ENCODE measurements at places on chromosomes 11 and 22.

- DNase-seq: no peak
These were observed 16.3 kb upstream of the GPR83 start for GRCh38 chr11:94417386-94417987.

- DNase-seq: no peak
These were observed 6.7 kb upstream of the RAB3IL1 start for GRCh38 chr11:61924064-61924455.

DNA sequence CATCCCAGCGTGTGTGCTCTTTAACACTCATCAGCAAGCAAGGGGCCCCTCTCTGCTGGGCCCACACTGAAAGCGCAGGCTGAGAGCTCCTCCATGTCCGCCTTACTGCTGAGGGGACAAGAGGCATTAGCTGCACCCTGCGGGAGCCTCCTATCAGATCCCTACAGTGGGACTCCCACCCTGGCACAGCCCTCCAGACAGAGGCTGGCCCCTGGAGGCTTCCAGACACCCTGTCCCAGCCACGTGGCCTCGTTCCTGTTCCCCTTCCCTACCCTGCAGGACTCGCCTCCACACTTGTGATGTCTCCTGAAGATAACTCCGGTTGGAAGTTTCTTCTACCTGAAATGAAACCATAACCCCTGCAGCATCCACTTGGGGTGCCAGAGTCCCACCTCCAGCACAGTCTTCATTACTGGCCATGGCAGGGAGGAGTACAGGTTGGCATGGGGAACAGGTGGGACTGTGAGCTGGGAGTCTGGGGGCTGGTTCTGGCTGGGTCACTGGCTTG is 5.0 kb upstream of the SH3BP1 start:
- no peak for DNase-seq

DNA sequence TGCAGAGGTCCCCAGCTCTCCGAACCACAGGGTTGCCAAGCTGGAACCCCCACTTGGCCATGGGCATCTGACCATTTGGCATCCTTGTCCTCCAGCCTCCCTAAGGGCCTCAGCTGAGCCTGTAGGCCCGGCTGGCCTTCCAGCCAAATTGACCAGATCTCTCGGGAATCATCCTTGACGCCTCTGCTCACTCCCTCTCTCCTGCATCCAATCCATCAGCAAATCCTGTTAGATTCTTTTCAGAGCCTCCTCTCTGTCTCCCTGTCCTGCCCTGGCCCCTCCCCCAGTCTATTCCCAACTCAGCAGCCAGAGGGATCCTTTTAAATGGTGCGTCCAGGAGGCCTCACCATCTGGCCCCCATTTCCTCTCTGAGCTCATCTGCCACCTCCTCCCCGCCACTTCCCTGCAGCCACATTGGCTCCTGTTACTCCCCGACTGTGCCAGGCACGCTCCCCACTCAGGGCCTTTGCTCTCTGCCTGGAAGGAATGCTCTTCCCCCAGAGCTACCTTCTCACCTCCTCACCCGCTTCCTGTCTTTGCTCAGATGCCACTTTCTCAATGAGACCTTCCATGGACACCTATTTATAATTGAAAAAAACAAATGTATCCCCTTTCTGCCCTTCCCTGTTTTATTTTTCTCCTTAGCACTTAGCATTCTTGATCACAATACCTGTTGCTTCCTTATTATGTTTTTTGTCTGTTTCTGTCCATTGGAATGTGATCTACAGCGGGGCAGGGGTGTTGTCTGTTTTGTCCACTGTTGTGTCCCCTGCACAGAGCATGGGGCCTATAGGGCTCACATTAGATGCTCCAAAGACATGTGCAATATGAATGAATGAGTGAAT is 78.1 kb downstream of the NFAM1 start:
- DNase-seq: peak; percentile 56

- DNase-seq: no peak
These were observed 289.2 kb downstream of the MN1 start for GRCh38 chr22:27512283-27512761.

DNA sequence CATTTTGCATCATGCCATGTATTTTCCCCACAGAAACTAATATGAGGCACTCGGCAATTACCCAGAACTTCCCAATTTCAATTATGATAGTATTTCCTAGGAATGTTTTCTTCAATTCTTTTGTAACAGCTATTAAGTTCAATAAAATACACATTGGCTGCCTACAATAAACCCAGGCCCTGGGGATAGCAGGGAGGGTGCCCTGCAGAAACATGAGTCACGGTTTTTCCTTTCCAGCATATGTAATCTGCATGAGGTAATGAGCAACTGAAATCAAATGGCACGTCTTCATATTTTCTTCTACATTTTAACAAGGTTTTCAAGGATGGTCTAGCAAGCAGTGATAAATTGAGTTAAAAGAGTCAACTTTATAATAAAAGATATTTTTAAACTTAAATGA is 32.0 kb downstream of the GUCY1A2 start:
- no peak for DNase-seq

DNA sequence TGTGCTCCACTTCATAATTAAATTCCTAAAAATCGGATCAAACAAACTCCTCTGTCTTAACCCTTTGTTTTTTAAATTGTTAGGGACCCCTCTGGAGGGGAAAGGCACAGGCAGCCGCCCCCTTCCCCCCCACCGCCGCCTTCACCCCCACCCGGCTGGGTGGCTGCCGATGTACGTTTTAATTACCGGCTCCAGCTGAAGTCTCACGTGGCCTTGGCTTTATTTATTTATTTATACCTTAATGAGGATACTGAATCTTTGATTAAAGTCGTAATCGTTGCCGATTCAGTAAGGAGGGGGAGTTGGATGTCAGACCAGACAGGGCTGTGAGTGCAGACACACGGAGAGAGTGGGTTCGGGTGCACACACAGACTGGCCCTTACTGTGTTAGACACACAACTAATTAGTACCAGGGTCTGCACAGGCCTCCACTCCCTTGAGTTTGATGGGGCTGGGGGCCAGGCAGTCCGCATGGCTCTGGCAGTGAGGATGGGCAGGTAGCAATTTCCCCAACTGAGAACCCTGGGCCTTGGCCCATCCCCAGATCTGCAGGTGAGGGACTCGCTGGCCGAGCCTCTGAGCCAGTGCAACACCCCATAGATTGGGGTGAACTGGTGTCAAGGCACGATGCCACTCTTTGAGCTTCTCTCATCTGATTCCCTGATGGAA is 51.3 kb upstream of the NNMT start:
- no peak for DNase-seq

- no peak for DNase-seq
These were observed 185.7 kb downstream of the BLID start for GRCh38 chr11:121930004-121930965.

- no peak for DNase-seq
These were observed 9.4 kb upstream of the SYT12 start for GRCh38 chr11:67013511-67014045.

GRCh38 chr22:40723396-40723933 is 44.2 kb downstream of the MCHR1 start:
- DNase-seq: peak; percentile 24

GRCh38 chr11:11931461-11932055 is 76.9 kb downstream of the DKK3 start:
- DNase-seq: no peak

DNA sequence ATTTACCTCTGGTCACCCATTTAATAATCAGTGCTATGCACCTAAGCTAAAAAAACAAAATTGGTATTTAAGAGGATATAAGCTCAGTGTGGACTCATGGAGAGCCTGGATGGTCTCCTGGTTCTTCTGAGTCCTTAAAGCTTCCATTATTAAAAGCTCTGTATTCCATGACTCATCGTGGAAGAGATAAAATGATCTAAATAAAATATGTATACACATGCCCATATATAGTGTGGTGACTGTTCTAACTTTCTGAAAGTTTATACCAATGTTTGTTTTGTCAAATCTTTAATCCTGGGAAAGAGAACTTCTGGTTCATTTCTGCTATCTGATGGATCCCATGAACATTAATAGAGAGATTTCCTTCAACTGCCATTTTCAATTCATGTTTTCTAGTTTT is 375.9 kb downstream of the GUCY1A2 start:
- no peak for DNase-seq

DNA sequence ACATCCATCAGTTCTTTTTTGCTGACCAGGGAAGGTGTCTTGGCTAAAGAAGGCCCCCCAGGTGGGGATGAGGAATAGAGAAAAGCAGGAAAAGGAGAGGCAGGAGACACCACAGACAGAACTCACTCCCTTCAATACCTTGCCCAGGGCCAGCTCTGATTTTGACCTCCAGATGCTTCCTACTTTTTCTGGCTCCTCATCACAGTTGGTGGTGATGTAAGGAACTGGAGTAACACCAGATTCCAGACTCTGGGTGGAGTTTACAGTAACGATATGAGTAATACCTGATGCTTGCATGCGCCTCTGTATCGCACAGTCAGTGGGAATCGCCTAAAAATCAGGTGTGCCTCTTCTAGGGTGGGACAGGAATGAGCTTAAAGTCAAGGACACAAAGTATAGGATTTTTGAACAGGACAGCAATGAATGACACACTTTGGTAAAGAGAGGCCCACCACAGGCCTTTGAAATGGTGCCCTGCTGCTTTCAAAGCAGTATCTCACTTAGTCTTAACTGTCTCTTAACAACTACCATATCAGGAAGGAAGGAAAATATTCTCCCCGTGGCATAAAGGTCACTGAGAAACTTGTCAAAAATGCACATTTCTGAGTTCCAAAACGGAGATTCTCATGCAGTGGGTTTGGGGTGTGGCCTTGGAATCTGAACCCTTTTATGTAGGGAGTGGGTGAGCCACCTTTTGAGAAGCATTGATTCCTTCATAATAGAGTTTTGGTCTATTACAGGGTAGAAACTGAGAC is 140.8 kb downstream of the SNX19 start:
- no peak for DNase-seq

GRCh38 chr22:37515901-37516300 is 3.3 kb downstream of the CARD10 start:
- DNase-seq: no peak

GRCh38 chr11:10091314-10092045 is 202.5 kb downstream of the SBF2 start:
- no peak for DNase-seq

DNA sequence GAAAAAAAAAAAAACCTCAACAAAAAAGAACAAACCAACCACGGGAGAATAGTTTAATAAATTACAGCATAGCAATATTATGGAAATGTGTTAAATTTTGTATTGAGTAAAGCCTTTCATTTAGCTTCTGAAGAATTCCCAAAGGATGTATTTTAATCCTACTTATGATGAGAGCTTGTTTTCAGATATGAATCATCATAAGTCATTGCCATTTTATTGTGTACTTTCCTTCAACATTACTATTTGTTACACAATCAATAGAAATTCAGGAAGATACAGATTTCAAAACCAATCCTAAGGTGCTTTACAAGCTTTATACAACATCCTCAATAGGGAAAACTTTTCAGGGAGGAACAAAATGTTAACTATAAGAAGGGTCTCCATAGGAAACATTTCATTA is 200.6 kb upstream of the CTSC start:
- no peak for DNase-seq

DNA sequence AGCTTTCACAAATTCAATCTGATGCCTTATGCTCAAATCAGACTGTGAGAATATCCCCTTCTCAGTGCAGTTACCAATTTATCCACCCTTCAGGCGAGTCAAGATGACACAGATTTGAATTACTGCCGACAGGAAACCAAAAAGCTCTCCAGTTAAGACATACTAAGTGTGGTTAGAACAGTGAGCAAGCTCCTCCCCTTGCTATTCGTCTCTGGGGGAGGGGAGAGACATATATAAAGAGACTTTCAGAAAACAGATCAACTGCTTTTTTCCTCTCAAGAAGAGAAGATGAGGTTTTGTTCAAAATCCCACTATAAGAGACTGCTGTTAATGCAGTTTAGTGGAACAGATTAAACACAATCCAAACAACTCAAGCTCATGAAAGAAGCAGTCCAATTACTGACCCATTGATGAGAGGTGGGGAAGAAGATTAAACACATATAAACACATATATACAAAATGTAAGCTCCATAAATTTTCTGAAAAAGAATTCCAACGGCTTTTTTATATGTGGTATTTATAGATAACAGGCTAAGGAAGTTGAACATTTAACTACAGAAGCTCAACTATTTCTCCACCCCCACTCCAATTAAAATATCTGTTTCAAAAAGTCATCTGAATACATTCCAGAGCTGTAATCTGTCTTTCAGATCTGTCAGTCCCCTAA is 102.7 kb downstream of the MRTFA start:
- DNase-seq: no peak

GRCh38 chr22:32661737-32662586 is 139.5 kb upstream of the TIMP3 start:
- DNase-seq: no peak

DNA sequence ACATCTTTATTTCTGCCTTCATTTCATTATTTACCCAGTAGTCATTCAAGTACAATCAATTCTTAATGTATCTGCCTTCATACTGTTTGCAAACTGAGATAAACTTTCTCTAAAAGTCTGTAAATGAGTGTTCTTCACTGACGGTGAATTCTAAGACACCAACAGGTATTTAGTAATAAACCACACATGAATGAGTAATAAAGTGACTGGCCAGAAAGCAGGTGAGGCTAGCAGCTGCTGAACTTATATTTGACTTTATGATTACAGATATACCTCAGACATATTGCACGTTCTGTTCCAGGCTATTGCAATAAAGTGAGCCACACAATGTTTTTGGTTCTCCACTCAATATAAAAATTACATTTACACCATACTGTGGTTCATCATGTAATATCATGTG is 1894.0 kb upstream of the RAG2 start:
- DNase-seq: no peak

DNA sequence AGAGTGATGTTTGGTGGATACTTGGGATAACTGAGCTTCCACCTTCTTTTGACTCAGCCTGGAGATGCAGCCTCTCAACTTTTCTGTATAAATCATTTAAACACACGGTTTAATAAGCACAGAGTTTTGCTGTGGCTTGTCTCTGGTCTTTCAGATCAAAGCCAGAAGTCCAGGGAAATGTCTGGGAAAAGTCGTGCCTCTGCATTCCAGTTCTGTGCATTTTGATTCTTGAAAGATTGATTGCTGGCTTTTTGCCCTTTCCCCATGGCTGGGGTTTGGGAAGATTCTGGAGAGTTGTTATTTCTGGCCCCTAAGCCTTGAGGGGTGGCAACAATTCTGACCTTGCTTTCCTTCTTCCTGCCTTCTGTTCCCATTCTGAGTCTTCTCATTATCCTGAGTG is 154.1 kb downstream of the COMMD9 start:
- no peak for DNase-seq

GRCh38 chr11:67442504-67443404 is 522 bp downstream of the CORO1B start:
- no peak for DNase-seq

Data from WTC11 (cell line).